Common myeloid progenitor, CD34-positive (primary cell): ENCODE measurements at places on chromosomes 2 and 18.

DNA sequence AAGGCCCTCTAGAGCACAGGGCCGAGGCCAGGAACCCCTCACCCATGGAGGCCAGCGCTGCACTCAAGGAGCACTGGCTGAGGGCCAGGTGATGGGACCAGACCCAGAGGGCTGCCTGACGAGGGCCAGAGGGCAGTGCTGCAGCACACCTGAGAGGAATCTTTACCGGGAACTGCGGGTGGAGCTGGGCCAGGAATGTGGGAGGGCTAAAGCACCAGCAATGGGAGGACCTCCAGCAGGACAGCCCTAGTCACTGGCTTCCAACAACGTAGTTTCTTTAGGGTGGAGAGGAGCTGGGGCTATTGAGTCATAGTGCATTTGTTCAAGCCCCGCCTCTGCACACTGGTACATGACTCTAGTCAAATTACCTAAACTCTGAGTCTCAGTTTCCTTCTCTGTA lies 143.4 kb downstream of the TMEM17 start:
- peaks cover 6% of the 10 kb centered on the region for H3K4me1 ChIP-seq
- no peak overlapping the region for H3K4me3 ChIP-seq
- no peaks in the 10 kb centered on the region for H3K36me3 ChIP-seq
- H3K27me3 ChIP-seq: no peaks in the 10 kb centered on the region
- DNase-seq: no peak
- no peak overlapping the region for H3K27ac ChIP-seq

- H3K27me3 ChIP-seq: no peaks in the 10 kb centered on the region
- no peak overlapping the region for H3K27ac ChIP-seq
- no peak for DNase-seq
- no peaks in the 10 kb centered on the region for H3K4me1 ChIP-seq
Observed at GRCh38 chr2:122999821-123000220, 1025.3 kb upstream of the CNTNAP5 start.

DNA sequence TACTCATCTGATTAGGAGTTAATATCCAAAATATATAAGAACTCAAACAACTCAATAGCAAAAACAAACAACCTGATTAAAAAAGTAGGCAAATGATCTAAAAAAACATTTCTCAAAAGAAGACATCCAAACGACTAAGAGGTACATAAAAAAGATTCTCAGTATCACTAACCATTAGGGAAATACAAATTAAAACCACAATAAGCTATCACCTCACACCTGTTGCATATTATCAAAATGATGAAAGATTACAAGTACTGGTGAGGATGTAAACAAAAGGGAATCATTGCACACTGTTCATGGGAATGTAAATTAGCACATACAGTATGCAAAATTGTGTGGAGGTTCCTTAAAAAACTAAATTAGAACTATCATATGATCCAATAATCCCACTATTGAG lies 865.5 kb downstream of the TMEM182 start:
- no peaks in the 10 kb centered on the region for H3K4me1 ChIP-seq
- no peaks in the 10 kb centered on the region for H3K27me3 ChIP-seq
- DNase-seq: no peak
- no peak overlapping the region for H3K27ac ChIP-seq

- H3K36me3 ChIP-seq: no peaks in the 10 kb centered on the region
- no peak for DNase-seq
- no peaks in the 10 kb centered on the region for H3K27me3 ChIP-seq
- H3K27ac ChIP-seq: no peak overlapping the region
- no peaks in the 10 kb centered on the region for H3K4me1 ChIP-seq
Observed at GRCh38 chr2:151176661-151177060, 85.0 kb downstream of the RBM43 start.

- no peak overlapping the region for H3K4me3 ChIP-seq
- H3K36me3 ChIP-seq: no peaks in the 10 kb centered on the region
- no peaks in the 10 kb centered on the region for H3K4me1 ChIP-seq
- DNase-seq: no peak
- H3K27ac ChIP-seq: no peak overlapping the region
Observed at GRCh38 chr2:23418461-23418911, 33.5 kb downstream of the KLHL29 start.

GRCh38 chr2:122363885-122364284 lies 608.4 kb downstream of the TSN start:
- H3K4me1 ChIP-seq: no peaks in the 10 kb centered on the region
- no peak for DNase-seq
- H3K36me3 ChIP-seq: no peaks in the 10 kb centered on the region
- no peak overlapping the region for H3K27ac ChIP-seq

DNA sequence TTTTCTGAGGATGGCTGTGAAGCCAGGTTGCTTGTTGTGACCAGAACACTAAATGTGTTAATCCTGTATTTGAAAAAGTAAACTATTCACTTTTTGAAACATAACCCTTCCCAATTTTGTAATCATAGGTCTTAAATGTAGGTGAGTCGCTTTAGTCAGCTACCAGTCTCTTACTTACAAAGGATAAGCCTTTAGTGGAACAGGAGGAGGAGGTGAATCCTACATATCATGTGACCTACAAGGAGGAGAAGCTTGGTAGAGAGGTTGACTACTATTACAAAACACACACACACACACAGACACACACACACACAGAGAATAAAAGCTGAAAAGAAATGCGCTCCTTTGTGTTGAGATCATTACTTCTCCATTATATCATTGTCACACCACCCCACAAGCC lies 59.9 kb upstream of the SPAG16 start:
- no peak overlapping the region for H3K4me3 ChIP-seq
- no peaks in the 10 kb centered on the region for H3K36me3 ChIP-seq
- no peaks in the 10 kb centered on the region for H3K27me3 ChIP-seq
- H3K4me1 ChIP-seq: no peaks in the 10 kb centered on the region

GRCh38 chr18:45061359-45061758 lies 380.7 kb downstream of the SETBP1 start:
- no peak overlapping the region for H3K4me3 ChIP-seq
- H3K36me3 ChIP-seq: peaks cover 2% of the 10 kb centered on the region
- no peak overlapping the region for H3K27ac ChIP-seq

DNA sequence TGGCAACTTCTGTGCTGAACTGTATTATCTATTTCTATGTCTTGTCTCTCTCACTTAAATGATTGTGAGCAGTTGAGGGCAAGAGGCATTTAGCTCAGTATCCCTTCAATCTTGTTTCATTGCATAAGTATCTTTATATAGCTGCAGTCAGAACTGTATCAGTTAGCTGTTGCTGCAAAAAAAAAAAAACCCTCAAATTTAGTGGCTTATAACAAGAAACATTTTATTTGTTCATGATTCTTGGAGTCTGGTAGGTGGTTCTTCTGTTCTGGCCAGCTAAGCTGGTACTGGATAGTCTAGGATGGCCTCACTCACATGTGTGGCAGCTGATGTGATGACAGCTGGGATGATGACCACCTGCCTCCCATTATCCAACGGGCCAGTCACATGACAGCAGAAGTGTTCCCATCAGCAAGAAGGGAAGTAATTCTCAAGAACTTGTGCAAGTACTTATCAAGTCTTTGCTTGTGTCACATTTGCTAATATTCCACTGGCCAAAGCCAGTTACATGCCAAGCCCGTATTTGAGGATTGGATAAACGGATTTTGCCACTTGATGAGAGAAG lies 67.8 kb downstream of the SLC4A3 start:
- no peak overlapping the region for H3K4me3 ChIP-seq
- no peaks in the 10 kb centered on the region for H3K36me3 ChIP-seq
- no peak for DNase-seq

- no peaks in the 10 kb centered on the region for H3K27me3 ChIP-seq
- no peak overlapping the region for H3K27ac ChIP-seq
- no peak overlapping the region for H3K4me3 ChIP-seq
- H3K4me1 ChIP-seq: peaks cover 4% of the 10 kb centered on the region
- H3K36me3 ChIP-seq: no peaks in the 10 kb centered on the region
Observed at GRCh38 chr2:159292157-159292556, 5.7 kb upstream of the WDSUB1 start.

- H3K27ac ChIP-seq: no peak overlapping the region
- no peak overlapping the region for H3K4me3 ChIP-seq
- H3K27me3 ChIP-seq: peaks cover 22% of the 10 kb centered on the region
- no peaks in the 10 kb centered on the region for H3K36me3 ChIP-seq
- H3K4me1 ChIP-seq: no peaks in the 10 kb centered on the region
Observed at GRCh38 chr18:48335829-48336228, 73.4 kb downstream of the ZBTB7C start.

GRCh38 chr18:39799006-39799405 lies 2156.0 kb upstream of the PIK3C3 start:
- peak overlapping the region; percentile 28 for H3K4me3 ChIP-seq
- no peaks in the 10 kb centered on the region for H3K4me1 ChIP-seq
- no peaks in the 10 kb centered on the region for H3K36me3 ChIP-seq
- DNase-seq: no peak
- no peak overlapping the region for H3K27ac ChIP-seq
- no peaks in the 10 kb centered on the region for H3K27me3 ChIP-seq

DNA sequence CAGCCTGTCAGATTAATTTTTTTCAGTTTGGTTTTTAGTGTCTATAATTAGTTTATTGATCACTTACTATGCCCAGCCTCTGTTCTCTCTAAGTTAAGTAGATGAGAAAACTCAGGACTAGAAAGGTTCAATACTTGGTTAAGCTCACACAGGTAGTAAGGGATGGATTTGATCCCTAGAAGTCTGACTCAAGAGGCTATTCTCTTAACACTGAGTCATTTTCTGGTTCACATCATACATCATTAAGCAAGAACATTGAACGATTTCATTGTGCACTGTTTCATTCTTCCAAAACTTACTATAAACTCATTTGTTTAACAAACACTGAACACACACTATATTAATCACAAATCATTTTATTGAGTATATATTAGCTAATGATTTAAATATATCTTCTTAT lies 54.1 kb upstream of the SLC38A11 start:
- no peak overlapping the region for H3K27ac ChIP-seq
- H3K27me3 ChIP-seq: no peaks in the 10 kb centered on the region
- DNase-seq: no peak
- no peak overlapping the region for H3K4me3 ChIP-seq
- H3K4me1 ChIP-seq: no peaks in the 10 kb centered on the region
- H3K36me3 ChIP-seq: no peaks in the 10 kb centered on the region

DNA sequence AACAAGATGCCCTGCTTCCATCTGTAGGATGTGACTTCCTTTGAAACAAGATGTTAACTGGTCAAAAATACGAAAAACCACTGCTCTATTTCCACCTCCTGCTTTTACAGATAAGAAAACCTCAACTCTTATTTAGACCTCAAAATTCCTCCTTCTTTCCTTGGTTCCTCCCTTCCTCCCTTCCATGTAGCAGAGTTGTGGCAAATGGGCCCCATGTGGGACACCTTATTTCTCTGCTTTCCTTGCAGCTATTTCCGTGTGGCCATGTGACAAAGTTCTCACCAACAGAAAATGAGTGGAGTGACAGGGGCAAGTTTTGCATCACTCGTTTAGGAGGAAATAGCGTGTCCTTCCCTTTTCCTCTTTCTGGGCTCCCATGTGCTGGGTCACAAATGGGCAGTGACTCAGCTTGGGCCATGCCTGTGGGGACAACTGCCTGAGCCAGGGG lies 69.4 kb upstream of the SMAD2 start:
- no peak overlapping the region for H3K27ac ChIP-seq
- no peaks in the 10 kb centered on the region for H3K36me3 ChIP-seq
- peak; percentile 91 for DNase-seq

- no peaks in the 10 kb centered on the region for H3K27me3 ChIP-seq
- no peaks in the 10 kb centered on the region for H3K36me3 ChIP-seq
- H3K27ac ChIP-seq: no peak overlapping the region
- no peak overlapping the region for H3K4me3 ChIP-seq
Observed at GRCh38 chr18:58493516-58494253, 135.2 kb downstream of the ALPK2 start.

DNA sequence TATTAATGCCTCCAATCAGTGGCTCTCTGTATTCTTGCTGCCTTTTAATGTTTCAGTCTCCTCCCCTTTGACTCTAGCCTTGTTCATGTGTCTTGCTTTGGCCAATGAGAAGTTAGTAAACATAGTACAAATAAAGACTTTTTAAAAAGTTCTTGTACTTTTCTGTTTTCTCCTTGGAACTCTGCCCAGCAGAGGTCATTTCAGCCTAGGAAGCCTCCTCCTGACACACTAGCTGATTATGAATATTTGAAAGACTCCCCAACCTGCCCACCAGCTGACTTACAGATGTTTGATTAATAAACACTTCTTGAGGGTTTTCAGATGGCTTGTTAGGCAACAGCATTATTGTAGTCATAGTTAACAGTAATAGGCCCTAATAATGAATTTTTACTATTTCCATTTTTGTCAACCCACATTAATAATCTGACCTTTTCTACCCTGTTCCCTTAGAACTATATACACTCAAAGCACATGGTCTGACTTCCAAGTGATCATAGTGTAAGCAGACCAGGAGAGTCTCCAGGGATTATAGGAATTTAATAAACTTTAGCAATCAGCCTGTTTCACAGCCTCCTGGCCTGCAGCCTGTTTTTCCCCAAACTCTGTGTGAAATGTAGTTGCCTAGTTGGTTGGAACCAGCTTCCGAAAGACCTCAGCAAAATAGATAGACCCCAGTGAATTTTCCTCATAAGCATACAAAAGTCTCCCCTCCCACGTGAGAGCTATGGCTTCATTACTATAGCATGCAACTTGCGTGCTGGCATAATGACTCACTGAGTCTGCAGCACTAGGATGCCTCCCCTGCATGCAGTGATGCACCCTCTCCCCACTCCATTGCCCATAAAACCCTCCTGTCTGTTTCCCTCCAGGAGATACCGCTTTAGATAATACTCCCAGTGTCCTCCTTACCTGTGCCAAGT lies 670.7 kb upstream of the ZNF804A start:
- no peak for DNase-seq
- no peak overlapping the region for H3K27ac ChIP-seq
- H3K27me3 ChIP-seq: no peaks in the 10 kb centered on the region
- no peaks in the 10 kb centered on the region for H3K36me3 ChIP-seq
- no peak overlapping the region for H3K4me3 ChIP-seq
- no peaks in the 10 kb centered on the region for H3K4me1 ChIP-seq

DNA sequence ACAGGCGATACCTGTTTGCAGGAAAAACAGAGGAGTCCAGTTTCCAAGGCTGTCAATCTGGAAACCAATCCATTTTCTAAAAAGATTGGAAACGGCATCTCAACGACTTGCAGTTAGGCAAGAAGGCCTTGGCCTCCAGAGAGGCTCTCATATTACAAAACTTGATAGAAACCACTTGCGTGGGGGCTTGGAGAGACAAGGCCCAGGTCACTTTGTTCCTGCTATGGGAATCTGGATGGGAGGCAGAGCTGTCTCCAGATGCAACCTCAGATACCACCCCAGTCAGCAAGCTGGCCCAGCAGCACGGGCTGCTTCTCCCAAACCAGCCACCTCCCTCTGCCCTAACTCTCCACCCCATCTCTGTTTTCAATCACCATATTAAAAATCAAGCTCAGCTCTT lies 298.8 kb downstream of the TNS1 start:
- no peak overlapping the region for H3K27ac ChIP-seq
- no peaks in the 10 kb centered on the region for H3K4me1 ChIP-seq

DNA sequence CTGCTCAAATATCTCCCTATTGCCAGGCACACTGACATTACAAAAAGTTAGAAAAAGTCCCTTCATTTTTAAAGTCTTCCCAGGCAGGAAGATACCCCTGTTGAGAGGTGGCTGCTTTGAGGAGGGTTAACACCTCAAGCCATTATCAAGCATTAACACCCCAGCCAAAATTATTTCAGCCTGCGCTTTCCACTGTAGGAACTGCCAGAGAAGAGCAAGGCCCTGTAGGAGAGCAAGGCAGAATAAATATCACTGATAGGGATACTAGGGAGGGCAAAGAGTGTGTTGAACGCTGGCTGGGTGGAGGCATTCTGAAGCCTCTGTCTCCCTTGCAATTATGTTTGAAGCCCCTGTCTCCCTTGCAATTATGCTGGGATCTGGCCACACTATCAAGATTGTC lies 1020.7 kb upstream of the CELF4 start:
- no peaks in the 10 kb centered on the region for H3K4me1 ChIP-seq
- no peaks in the 10 kb centered on the region for H3K36me3 ChIP-seq
- DNase-seq: no peak
- H3K27me3 ChIP-seq: no peaks in the 10 kb centered on the region

- H3K36me3 ChIP-seq: peaks cover 2% of the 10 kb centered on the region
- no peak overlapping the region for H3K4me3 ChIP-seq
- no peaks in the 10 kb centered on the region for H3K27me3 ChIP-seq
- peak; percentile 58 for DNase-seq
- H3K4me1 ChIP-seq: no peaks in the 10 kb centered on the region
Observed at GRCh38 chr2:36507408-36507812, 90.6 kb downstream of the FEZ2 start.
